ENCODE measurements at places on chromosomes 1 and 21. TPM values are rescaled to one million over a fixed set of nuclear protein-coding genes. Genes with fewer than 3 reads are reported as not detected.

DNA sequence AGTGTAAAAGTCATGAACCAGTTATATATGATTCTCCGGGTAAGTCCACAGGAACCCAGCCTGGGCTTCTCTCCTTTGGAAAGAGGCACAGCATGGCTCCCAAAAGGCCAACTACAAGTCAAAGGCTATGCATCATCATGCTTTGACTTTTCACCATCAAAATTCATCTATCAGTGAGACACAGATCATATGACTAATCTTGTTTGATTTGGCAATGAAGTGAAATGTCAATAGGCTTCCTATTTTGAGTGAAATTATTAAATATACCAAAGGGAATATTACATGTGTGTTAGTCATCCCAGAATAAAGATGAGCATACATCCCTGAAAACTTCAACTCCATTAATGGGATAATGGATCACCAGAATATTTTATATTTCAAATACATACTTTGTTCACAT, 83.5 kb upstream of the ADGRL2 start:
- no peaks in the 10 kb centered on the region for H3K27me3 ChIP-seq
- no peaks in the 10 kb centered on the region for H3K4me1 ChIP-seq
- no peak overlapping the region for H3K27ac ChIP-seq
- H3K36me3 ChIP-seq: no peaks in the 10 kb centered on the region
- no peak for DNase-seq

GRCh38 chr1:61491497-61491896, 233.4 kb downstream of the TM2D1 start:
- DNase-seq: peak; percentile 33
- no peaks in the 10 kb centered on the region for H3K36me3 ChIP-seq
- H3K27ac ChIP-seq: no peak overlapping the region
- peaks cover 4% of the 10 kb centered on the region for H3K27me3 ChIP-seq
- no peak overlapping the region for H3K4me3 ChIP-seq

GRCh38 chr1:6235296-6235677, 477 bp downstream of the ICMT start:
- H3K27ac ChIP-seq: peak overlapping the region; percentile 67
- peaks cover 4% of the 10 kb centered on the region for H3K27me3 ChIP-seq
- peaks cover 10% of the 10 kb centered on the region for H3K36me3 ChIP-seq
- DNase-seq: no peak

- no peaks in the 10 kb centered on the region for H3K4me1 ChIP-seq
- H3K36me3 ChIP-seq: no peaks in the 10 kb centered on the region
- no peaks in the 10 kb centered on the region for H3K27me3 ChIP-seq
- H3K4me3 ChIP-seq: no peak overlapping the region
- H3K27ac ChIP-seq: no peak overlapping the region
Measured at GRCh38 chr21:15199414-15200383, 134.9 kb upstream of the NRIP1 start.

DNA sequence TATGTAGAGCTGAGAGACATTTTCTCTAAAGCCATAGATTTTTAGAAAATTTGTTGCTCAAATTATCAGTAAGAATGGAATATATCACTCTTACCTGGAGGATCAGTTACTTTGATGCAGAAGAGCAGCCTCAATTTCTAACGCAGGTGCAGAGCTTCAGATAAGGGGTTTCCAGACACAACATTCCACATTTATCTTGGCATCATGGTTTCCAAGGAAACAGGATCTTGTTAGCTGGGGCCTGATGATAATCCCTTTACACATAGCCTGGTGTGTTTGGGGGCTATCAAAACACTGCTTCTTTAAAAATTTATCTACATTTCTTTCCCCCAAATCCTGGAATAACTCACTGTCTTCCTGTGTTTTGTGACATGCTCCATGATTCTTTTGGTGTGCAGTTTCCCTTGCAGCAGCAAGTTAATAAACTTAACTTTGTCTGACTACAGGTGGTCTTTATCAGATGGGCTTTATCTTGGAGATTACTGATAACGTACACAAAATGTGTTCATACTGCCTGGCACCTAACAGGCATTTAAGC, 2.7 kb upstream of the STX12 start:
- H3K4me1 ChIP-seq: peaks cover 9% of the 10 kb centered on the region
- no peak overlapping the region for H3K27ac ChIP-seq
- no peaks in the 10 kb centered on the region for H3K36me3 ChIP-seq
- no peaks in the 10 kb centered on the region for H3K27me3 ChIP-seq

DNA sequence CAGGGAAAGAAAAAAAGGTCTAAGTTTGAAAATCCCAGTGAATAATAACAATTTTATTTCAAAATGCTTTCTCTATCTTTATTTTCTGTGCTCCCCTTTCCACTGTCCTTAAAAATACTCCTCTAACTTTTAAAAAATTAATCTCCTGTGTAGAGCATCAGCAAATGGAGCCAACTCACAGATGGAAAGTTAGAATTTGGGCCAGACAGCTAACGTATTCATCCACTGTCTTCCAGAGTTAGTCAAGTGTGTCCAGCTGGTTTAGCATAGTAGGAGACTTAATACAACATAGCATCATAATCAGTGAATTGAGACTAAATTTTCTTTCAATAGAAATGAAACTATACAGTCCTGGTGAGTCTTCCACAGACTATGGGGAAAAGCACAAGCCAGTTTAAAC, 419.0 kb upstream of the LRRC7 start:
- H3K4me3 ChIP-seq: no peak overlapping the region
- no peaks in the 10 kb centered on the region for H3K27me3 ChIP-seq
- no peaks in the 10 kb centered on the region for H3K4me1 ChIP-seq
- no peak overlapping the region for H3K27ac ChIP-seq
- H3K36me3 ChIP-seq: no peaks in the 10 kb centered on the region

The LRRIQ3 gene
- total RNA-seq: 0.52 TPM

The CD34 gene
- 0.29 TPM for total RNA-seq

Measured in astrocyte (in vitro differentiated cells and primary cell).